NCI-H1092 treated with DMSO at 0.1 percent for 48 hours (cell line): ENCODE measurements at places on chromosomes 1 and 21.

DNA sequence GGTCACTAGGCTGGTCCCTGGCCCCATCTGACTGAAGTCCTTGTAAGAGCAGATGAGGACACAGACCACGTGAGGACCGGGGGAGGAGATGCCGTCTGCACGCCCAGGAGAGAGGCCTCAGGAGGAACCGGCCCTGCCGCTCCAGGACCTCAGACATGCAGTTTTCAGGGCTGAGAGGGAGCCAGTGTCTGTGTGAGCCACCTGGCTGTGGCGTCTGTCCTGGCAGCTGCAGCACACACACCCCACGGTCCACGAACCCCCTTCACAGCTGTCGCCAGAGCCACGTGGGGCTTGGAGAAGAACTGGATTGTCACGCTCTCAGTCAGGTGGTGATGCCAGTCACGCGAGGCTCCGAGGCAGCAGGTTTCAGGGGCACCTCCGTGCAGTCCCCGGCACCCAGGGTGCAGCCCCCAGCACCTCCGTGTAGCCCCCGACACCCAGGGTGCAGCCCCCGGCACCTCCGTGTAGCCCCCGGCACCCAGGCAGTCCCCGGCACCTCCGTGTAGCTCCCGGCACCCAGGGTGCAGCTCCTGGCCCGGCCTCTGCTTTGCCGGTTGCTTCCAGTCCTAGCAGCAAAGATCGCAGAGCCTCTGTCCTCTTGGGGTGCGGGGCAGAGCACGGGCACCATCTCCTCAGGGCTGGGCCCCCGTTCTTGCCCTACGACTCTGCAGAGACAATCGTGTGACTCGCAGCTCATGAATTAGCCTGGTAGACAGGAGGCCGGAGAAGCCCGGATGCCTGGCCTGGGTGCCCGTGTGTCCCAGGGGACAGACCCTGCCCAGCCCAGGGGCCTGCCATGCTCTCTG lies 19.0 kb upstream of the SUMO3 start:
- peak; percentile 25 for DNase-seq

DNA sequence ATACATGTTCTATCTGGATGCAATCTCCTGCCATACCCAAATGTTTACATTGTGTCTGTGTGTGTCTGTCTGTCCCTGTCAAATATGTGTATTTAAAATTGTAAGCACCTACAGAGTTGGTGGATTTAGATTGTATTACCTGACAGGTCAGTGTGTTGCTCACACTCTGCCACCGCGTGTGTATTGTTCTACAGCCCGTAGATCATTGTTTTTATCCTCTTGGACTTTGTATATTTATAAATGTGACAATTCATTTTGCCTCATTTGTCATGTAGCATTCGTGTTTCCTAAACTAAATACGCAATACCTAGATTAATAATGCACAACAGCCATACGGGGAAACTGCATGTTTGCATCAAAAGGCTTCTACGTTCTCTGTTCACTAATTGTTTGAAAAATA lies 634 bp downstream of the ALG14 start:
- DNase-seq: no peak

DNA sequence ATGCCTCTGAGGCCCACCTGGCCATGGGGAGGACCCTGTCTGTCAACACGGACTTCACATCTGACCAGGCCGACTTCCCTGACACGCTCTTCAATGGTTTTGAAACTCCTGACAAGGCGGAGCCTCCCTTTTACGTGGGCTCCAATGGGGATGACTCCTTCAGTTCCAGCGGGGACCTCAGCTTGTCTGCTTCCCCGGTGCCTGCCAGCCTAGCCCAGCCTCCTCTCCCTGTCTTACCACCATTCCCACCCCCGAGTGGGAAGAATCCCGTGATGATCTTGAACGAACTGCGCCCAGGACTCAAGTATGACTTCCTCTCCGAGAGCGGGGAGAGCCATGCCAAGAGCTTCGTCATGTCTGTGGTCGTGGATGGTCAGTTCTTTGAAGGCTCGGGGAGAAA lies 101.8 kb downstream of the ADARB1 start:
- no peak for DNase-seq

GRCh38 chr1:60149251-60149650 lies 75.7 kb upstream of the C1orf87 start:
- DNase-seq: peak; percentile 69

GRCh38 chr1:202365092-202365815 lies 16.8 kb downstream of the PPP1R12B start:
- DNase-seq: no peak

DNA sequence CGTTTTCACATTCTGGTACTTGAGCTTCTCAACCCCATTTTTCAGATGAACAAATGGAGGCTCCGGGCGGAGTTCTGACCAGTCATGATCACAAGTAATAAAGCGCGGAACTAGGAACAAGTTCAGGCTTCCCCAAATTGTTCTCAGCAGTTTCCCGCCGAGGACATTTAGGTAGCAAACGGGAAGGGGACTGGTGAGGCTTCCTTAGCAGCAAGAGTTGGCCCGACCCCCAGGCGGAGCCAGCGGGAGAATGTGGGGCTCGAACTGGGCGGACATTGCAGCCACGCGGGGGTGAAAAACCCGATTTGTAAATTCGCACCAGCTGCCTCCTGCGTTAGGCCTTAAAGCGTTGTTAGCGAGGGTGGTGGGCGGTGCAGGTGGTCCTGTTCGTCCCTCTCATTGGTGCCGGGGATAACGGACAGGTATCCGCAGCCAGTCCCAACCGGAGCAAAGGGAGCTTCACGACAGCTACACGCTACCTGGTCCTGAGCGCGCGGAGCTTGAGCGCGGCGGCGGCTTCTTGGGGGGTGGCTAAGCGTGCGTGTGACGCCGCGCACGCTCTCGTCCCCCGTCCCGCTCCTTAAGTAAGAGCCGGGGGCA lies 15.3 kb downstream of the SEMA6C start:
- peak; percentile 89 for DNase-seq
